ENCODE measurements at places on chromosomes 6 and 20.

- DNase-seq, result no peak
Observed at GRCh38 chr6:558089-558488, 98.8 kb downstream of the HUS1B start.

DNA sequence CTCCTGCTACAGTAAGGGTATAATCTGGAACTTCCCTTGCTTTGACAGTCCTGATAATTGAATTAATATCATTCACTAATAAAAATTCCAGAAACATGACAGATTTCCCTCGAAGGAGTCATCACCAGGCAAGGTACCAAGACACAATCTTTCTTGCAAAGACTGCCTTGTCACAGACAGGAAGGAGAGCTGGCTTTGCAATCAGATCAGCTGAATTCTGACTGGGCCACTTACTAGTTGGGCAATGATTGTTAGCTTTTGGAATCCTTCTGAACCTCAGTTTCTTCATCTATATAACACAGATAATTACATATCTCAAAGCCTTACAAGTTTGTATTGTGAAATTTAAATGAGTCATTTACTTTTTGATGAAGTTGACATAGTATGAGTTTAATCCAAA, 344.2 kb downstream of the RFPL4B start:
- DNase-seq, result peak; percentile 95

DNA sequence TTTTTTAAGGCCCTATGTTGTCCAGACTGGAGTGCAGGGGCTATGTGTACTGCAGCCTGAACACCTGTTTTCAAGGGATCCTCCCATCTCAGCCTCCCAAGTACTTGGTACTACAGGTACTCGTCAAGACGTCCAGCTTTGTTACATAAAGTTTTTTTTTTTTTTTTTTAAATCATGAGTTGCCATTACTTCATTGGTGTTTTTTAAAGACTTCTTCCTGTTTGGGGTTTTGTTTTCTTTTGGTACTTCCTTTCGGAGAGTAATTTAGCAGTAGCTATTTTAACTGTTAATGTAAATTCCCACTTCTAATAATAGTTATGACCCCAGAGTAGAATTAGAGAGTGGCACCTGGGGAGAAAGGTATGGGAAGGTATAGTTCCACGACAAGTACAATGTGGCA, 10.5 kb downstream of the ZNFX1 start:
- no peak for DNase-seq

DNA sequence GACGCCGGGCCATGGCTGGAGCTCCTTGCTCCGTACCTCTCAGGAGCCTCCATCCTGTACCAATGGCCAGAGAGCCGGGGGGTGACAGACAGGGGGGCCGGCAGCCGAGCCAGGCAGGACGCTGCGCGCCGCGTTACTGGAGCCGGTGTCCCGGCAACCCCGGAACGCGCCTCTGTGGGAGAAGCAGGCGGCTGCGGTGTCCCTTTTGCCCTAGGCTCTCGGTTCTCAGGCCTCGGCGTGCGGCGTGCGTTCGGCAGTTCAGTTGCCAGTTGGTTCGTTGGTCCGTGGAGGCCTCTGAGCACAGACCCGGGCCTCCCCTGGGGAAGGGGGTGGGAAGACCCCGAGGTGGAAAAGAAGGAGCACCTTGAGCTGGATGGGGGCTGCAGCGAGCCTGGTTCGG, at the start of gene SPATS1:
Gene SPATS1 (plus strand): TSS at position 162 of the 400 bp plus-strand sequence. CDS start 446 bp downstream, outside the sequence.
- DNase-seq, result peak; percentile 15

DNA sequence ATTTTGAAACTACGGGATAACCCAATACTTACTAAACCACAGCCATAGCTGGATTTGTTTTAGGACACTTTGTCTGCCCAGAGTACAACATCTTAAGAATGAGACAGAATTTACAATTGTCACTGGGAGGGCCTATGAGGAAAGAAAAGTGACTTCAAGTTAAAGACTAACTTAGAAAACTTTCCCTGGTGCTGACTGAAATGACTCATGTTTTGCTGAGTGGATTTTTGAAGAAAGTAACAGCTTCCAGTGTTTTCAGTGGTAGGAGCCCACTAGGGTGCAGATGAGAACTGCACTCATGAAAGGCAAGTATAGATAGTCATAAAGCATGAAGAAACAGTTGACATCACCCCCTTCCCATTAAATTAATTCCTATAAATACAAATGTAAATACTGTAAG, 988.2 kb upstream of the MAP3K7 start:
- no peak for DNase-seq

DNA sequence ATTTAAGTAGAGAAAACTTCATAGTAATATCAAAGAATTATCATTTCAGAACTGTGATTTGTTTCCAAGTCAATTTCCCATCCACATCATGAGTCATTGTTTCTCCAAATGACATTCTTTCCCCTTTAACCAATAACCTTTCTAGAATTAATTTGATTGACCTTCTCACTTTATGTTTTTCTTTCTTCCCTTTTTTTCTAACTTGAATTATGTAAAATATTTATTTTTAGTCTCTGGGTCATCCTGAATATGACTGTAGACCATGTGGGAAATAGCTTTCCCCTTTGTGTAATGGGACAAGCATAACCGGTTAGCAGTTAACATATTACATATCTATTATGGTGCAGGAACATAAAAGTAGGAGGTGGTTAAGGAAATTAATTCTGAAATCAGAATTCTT, 291.1 kb downstream of the GJA1 start:
- peak; percentile 4 for DNase-seq
